ENCODE measurements at places on chromosomes 5 and 9.
A peak's percentile ranks its signal among the peaks of the same experiment; 100 is the strongest.

DNA sequence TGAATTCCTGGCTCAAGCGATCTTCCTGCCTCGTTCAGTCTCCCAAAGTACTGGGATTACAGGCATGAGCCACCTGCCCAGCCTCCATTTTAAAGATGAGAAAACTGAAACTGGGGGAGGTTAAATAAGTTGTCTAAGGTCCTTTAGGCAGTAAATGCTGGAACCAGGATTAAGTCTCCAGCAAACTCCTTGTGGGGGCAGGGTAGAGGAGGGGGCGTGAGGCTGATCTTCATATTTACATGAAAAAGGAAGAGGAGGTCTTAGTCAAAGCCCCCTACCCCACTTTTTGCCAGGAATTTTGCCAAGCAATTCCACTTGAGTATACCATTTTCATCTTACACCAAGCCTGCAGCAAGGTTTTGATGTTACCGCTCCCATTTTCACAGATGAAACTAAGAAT lies 76.6 kb upstream of the NR4A3 start:
- DNase-seq: no peak
- no peaks in the 10 kb centered on the region for H3K27me3 ChIP-seq
- H3K4me1 ChIP-seq: no peaks in the 10 kb centered on the region
- no peak overlapping the region for H3K4me3 ChIP-seq
- H3K36me3 ChIP-seq: no peaks in the 10 kb centered on the region

GRCh38 chr9:13485068-13485596 lies 205.6 kb upstream of the MPDZ start:
- no peak overlapping the region for H3K4me3 ChIP-seq
- H3K27me3 ChIP-seq: no peaks in the 10 kb centered on the region
- H3K36me3 ChIP-seq: no peaks in the 10 kb centered on the region
- DNase-seq: no peak
- no peaks in the 10 kb centered on the region for H3K4me1 ChIP-seq

GRCh38 chr9:7192266-7192665 lies 434.5 kb downstream of the KDM4C start:
- H3K36me3 ChIP-seq: no peaks in the 10 kb centered on the region
- no peak overlapping the region for H3K4me3 ChIP-seq
- H3K4me1 ChIP-seq: no peaks in the 10 kb centered on the region
- no peaks in the 10 kb centered on the region for H3K27me3 ChIP-seq
- DNase-seq: no peak

DNA sequence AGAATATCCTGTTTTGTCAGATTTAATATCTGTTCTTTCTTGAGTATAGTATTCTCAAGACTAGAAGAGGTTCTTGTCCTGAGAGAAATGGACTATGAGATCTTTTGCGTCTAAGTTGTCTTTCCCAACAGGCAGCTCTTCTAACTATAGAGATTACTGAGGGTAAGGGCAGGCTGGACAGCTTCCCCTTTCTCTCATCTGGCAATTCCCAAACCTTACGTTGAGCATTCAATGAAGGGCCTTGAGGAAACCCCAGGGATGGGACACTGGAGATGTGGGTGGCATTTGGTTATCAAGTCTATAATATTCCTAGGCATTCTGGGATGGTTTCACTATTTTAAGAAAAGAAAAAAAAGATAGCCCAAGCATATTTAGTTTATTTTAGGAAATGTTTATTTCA lies 28.0 kb upstream of the C5orf47 start:
- H3K27ac ChIP-seq: no peak overlapping the region
- H3K27me3 ChIP-seq: no peaks in the 10 kb centered on the region
- no peaks in the 10 kb centered on the region for H3K4me1 ChIP-seq
- no peak for DNase-seq

GRCh38 chr9:78562021-78562420 lies 265.1 kb downstream of the PSAT1 start:
- no peak overlapping the region for H3K4me3 ChIP-seq
- H3K27me3 ChIP-seq: no peaks in the 10 kb centered on the region
- no peak overlapping the region for H3K27ac ChIP-seq
- no peak for DNase-seq
- no peaks in the 10 kb centered on the region for H3K36me3 ChIP-seq

DNA sequence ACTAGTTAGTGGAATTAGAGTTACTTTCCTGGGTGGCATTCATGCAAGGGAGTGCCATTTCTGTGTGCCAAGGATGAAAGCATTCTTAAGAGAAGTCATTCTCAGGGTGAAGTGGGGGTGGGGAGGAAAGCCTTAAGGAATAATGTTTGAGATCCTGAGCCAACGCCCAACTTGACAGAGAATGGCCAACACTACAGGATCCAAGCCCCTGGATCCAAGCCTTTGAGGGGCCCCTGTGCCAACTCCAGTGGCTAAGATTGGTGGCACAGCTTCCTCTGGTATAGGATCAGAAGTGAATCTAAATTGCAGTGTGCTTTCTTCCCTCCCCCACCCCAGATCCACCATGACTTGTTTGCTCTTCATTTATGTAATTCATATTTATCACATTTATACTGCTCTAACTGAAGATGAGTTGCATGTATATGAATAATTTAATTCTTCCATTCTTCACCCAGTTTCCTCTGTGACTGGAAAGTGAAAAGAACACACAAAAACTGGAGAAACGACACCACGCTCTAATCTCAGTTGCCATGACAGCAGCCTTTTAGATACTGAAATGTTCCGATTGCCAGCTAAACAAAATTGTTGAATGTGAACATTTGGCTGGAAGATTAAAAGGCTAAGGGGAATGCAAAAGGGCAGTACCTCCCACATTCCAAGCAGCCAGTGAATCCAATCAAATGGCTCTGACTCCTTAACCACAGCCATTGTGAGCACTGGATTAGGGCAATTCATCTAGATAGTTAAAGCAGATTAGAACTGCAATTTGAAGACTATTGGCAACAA lies 4.5 kb downstream of the ZNF608 start:
- no peaks in the 10 kb centered on the region for H3K27me3 ChIP-seq
- DNase-seq: no peak
- H3K4me3 ChIP-seq: no peak overlapping the region
- no peaks in the 10 kb centered on the region for H3K36me3 ChIP-seq
- peaks cover 29% of the 10 kb centered on the region for H3K4me1 ChIP-seq
- no peak overlapping the region for H3K27ac ChIP-seq

DNA sequence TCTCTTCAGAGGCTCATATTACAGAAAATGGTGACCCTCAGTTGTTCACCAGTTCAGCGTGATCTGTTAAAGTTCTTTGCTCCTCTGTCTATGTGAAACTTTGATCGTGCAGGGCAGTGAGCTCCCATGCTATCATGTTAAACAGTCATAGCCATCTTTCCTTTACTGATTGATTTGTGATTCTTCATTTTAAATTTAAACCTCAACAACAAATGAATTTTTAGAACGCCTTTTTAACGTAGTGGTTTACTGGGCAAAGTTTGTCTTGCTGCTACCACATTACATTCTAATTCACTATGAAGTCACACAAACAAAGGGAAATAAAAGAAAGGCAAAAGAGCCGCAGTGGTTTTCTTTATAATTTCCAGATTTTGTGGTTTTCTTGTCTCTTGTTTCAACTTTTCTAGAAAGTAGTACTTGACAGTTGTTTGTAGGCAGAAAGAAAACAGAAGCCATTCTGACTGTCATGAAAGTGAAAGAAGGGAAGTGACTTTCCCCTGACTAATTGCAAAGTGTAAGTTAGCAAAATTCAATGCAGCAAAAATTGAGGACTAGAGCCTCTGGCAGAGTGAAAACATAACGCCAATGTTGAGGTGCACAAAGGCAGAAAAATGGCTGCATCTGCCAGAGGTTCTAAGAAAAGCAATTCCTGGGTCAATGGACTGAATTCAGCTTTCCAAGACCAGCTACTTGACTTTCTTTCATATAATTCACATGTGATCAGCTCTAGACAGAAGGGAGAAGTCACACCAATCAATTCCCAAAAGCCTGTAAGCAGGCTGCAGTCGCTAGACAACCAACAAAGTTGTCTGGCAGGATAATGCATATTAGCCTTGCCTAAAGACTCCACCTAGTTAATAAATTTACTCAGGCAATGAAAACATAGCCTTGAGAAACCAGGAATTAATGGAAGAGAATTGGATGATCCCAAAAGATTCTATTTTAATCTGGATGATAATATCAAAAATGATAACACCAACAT lies 7.1 kb upstream of the IFNA6 start:
- no peak overlapping the region for H3K4me3 ChIP-seq
- no peaks in the 10 kb centered on the region for H3K36me3 ChIP-seq
- H3K4me1 ChIP-seq: peaks cover 8% of the 10 kb centered on the region
- no peak overlapping the region for H3K27ac ChIP-seq
- no peaks in the 10 kb centered on the region for H3K27me3 ChIP-seq

GRCh38 chr9:130373679-130374325 lies 71.0 kb upstream of the ASS1 start:
- no peaks in the 10 kb centered on the region for H3K36me3 ChIP-seq
- no peaks in the 10 kb centered on the region for H3K4me1 ChIP-seq
- no peak overlapping the region for H3K27ac ChIP-seq

GRCh38 chr9:121735065-121735792 lies 83.8 kb downstream of the DAB2IP start:
- peaks cover 6% of the 10 kb centered on the region for H3K27me3 ChIP-seq
- no peaks in the 10 kb centered on the region for H3K36me3 ChIP-seq
- H3K4me1 ChIP-seq: peaks cover 10% of the 10 kb centered on the region
- peak; percentile 43 for DNase-seq
- H3K4me3 ChIP-seq: no peak overlapping the region

- no peaks in the 10 kb centered on the region for H3K27me3 ChIP-seq
- no peaks in the 10 kb centered on the region for H3K4me1 ChIP-seq
- DNase-seq: no peak
- H3K4me3 ChIP-seq: no peak overlapping the region
- H3K27ac ChIP-seq: no peak overlapping the region
Observed at GRCh38 chr5:65895891-65896290, 30.5 kb upstream of the ERBIN start.

- DNase-seq: peak; percentile 53
- H3K36me3 ChIP-seq: peaks cover 39% of the 10 kb centered on the region
- H3K4me1 ChIP-seq: peaks cover 83% of the 10 kb centered on the region
- no peak overlapping the region for H3K4me3 ChIP-seq
- no peaks in the 10 kb centered on the region for H3K27me3 ChIP-seq
- no peak overlapping the region for H3K27ac ChIP-seq
Observed at GRCh38 chr5:157269761-157270272, 3.9 kb downstream of the CYFIP2 start.

DNA sequence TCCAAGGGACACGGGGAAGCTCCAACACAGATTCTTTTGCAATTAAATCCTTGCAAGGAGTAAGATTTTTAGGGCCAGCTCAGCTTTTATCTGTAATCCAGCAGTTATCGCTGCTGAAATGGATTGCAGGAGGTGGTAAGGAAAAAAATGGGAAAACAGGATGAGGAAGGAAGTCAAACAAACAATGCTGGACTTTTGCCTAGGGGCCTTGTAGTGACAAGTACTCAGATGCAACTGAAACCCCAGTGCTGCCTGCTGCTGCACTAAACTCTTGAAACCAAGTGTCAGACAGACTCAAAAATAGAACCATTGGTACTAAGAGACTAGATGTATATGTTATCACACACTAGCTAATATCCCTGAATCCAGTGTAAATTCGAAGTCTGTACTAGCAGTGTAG lies 309.2 kb downstream of the CTNND2 start:
- H3K27me3 ChIP-seq: no peaks in the 10 kb centered on the region
- no peaks in the 10 kb centered on the region for H3K36me3 ChIP-seq
- no peaks in the 10 kb centered on the region for H3K4me1 ChIP-seq
- H3K27ac ChIP-seq: no peak overlapping the region
- DNase-seq: no peak

DNA sequence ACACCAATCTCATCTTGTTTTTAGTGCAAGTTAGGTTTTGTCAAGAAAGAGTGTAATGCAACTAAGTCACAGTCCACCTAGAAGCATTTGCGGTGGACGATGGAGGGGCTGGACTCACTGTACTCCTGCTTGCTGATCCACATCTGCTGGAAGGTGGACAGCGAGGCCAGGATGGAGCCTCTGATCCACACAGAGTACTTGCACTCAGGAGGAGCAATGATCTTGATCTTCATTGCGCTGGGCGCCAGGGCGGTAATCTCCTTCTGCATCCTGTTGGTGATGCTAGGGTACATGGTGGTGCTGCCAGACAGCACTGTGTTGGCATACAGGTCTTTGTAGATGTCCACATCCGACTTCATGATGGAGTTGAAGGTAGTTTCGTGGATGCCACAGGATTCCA lies 20.2 kb upstream of the SPZ1 start:
- no peaks in the 10 kb centered on the region for H3K36me3 ChIP-seq
- H3K27ac ChIP-seq: no peak overlapping the region
- no peak for DNase-seq

GRCh38 chr9:129595311-129595741 lies 25.6 kb downstream of the C9orf50 start:
- H3K27me3 ChIP-seq: no peaks in the 10 kb centered on the region
- peak; percentile 55 for DNase-seq
- no peaks in the 10 kb centered on the region for H3K36me3 ChIP-seq
- peaks cover 37% of the 10 kb centered on the region for H3K4me1 ChIP-seq
- no peak overlapping the region for H3K27ac ChIP-seq

DNA sequence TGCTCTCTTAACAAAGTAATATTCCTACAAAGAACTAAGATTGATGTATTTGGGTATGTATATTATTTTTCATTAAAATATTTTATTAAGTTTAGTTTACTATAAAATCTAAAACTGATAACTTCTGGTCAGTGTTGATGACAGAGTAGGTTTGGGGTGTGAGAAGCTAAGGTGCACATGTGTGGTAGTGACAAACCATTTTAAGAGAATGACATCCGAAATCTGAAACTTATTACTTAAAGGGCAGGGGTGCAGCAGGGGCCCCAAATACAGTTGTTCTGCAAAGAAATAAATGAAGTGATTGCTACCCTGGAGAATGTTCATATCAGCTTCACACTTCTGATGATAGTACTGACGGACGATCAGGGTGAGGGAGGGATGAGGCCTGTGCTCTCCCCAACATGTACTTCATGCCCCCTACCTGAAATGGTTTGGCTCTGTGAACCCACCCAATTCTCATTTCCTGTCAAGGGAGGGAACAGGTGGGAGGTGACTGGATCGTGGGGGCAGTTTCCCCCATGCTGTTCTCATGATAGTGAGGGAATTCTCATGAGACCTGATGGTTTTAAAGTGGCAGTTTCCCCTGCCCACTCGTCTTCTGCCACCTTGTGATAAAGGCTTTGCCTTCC lies 125.3 kb upstream of the RFX3 start:
- H3K27ac ChIP-seq: no peak overlapping the region
- no peak overlapping the region for H3K4me3 ChIP-seq
- DNase-seq: peak; percentile 26
- H3K4me1 ChIP-seq: no peaks in the 10 kb centered on the region
- no peaks in the 10 kb centered on the region for H3K36me3 ChIP-seq

DNA sequence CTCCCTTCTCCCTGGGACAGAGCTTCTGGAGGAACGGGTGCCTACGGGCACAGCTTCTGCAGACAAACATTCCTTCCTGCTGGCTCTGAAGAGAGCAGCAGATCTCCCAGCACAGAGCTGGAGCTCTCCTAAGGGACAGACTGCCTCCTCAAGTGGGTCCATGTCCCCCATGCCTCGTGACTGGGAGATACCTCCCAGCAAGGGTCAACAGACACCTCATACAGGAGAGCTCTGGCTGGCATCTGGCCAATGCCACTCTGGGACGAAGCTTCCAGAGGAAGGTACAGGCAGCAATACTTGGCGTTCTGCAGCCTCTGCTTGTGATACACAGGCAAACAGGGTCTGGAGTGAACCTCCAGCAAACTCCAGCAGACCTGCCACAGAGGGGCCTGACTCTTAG lies 227.9 kb downstream of the SPATA31D1 start:
- no peak for DNase-seq
- no peak overlapping the region for H3K4me3 ChIP-seq
- H3K27ac ChIP-seq: no peak overlapping the region
- no peaks in the 10 kb centered on the region for H3K4me1 ChIP-seq
- no peaks in the 10 kb centered on the region for H3K27me3 ChIP-seq

- no peak overlapping the region for H3K4me3 ChIP-seq
- no peaks in the 10 kb centered on the region for H3K36me3 ChIP-seq
- DNase-seq: peak; percentile 23
Observed at GRCh38 chr5:36442352-36442751, 140.7 kb upstream of the RANBP3L start.

All from common myeloid progenitor, CD34-positive (primary cell).